SW 1271 (cell line): ENCODE measurements at places on chromosomes 6 and 20.

DNA sequence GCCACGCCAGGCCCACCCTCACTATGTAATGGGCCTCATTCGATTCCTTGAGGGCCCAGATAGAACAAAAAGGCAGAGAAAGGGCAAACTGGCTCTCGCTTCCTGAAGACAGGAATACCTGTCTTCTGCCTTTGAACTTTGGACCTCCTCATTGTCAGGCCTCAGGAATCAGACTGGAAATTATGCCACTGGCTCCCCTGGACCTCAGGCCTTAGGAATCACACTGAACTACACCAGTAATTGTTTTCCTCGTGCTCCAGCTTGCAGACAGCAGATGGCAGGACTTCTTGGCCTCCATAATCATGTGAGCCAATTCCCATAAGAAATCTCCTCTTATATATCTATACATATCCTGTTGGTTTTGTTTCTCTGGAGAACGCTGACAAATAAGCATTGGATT, 258.6 kb upstream of the KCNG1 start:
- DNase-seq: no peak

GRCh38 chr20:61885759-61886715, 179.6 kb downstream of the TAF4 start:
- no peak for DNase-seq

GRCh38 chr6:111566222-111566734, 39.4 kb downstream of the TRAF3IP2 start:
- DNase-seq: no peak

DNA sequence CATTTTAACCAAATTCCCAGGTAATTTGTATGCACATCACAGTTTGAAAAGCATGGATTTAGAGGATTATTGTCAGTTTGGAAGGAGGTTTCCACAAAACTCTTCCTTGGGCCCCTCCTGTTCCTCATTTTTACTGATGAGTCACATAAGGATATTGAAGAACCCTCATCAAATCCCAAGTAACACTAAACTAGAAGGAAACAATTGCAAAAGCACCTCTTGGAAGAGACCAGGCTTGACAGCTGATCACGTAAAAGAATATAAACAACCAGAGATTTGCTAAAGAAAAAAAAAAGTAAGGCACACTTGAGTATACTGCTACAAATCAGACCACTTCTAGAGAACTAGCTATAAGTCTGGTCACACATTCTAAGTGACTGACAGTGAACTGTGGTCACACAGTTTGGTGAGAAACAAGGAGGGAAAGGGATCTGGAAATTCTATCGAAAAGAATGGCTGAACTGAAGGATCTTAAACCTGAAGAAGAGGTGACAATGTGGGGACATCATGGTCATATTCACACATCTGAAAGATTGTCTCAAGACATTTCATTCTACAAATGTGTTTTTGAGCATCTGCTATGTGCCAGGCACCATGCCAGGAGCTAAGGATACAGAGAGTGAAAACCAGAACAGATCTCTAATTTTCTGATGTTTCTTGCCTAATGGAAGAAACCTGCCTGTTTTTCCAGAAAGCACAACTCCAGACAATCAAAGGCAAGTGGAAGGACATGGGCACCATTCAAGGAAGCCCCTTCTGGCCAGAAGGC, 24.1 kb downstream of the ZHX3 start:
- no peak for DNase-seq

DNA sequence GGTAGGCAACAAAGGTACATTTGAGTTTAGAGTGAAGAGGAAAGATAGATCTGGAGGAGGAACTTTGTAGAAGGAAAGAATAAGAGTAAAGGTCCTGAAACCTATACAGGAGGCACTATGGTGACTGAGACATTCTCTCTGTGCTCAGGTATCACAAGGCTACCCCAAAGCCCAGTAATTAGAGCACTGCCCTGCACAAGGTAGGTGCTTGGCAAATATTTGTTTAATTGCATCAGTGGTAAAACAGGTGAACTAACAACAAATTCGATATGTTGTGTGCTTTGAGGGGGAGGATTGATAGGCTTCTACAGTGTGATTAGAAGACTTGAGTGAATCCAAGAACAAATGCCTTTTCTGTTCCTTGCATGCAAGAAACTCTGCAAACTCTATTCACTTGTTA, 6.8 kb upstream of the TSHZ2 start:
- no peak for DNase-seq

- DNase-seq: no peak
Observed at GRCh38 chr20:63854069-63854765, 7.1 kb upstream of the ABHD16B start.
